ENCODE measurements at places on chromosomes 3 and 15. TPM values are rescaled to one million over a fixed set of nuclear protein-coding genes. Genes with fewer than 3 reads are reported as not detected.

The SPINT1 gene
- 161 TPM for polyA plus RNA-seq

The SNRPA1 gene
- 38.9 TPM for polyA plus RNA-seq

The DCBLD2 gene
- polyA plus RNA-seq = 3.0 TPM

The CPLX3 gene
- polyA plus RNA-seq = 0.48 TPM

The LRRC57 gene
- 5.7 TPM for polyA plus RNA-seq

The EXD1 gene
- not detected for polyA plus RNA-seq

The ANKRD63 gene
- not detected for polyA plus RNA-seq

The MORC1 gene
- polyA plus RNA-seq = not detected

The EMC7 gene
- 58.8 TPM for polyA plus RNA-seq

The BFSP2 gene
- not detected for polyA plus RNA-seq

The DNAH12 gene
- 0.06 TPM for polyA plus RNA-seq
